Lower lobe of right lung (tissue), 2 donors: ENCODE measurements at places on chromosomes 11 and 22. TPM values are rescaled to one million over a fixed set of nuclear protein-coding genes. Genes with fewer than 3 reads are reported as not detected.

Gene C11orf68
- total RNA-seq = 36.5 TPM

Gene GTSE1
- total RNA-seq = 1.4 TPM

Gene GVQW3
- 3.3 TPM for total RNA-seq

Gene IL17REL
- 0.09 TPM for total RNA-seq

Gene HEPN1
- total RNA-seq = not detected

Gene GALNT18
- 46.4 TPM for total RNA-seq

Gene RELA
- total RNA-seq = 68.9 TPM

Gene KCNQ1
- total RNA-seq = 51.0 TPM

Gene RAB3IL1
- total RNA-seq = 11.4 TPM

Gene SCN3B
- 3.2 TPM for total RNA-seq

Gene KRTAP5-1
- total RNA-seq = not detected

Gene MADD
- 53.7 TPM for total RNA-seq

Gene TMEM191C
- total RNA-seq = 3.5 TPM

Gene LRRC32
- 121 TPM for total RNA-seq

Gene RAG1
- 1.3 TPM for total RNA-seq

Gene PPP2R5B
- total RNA-seq = 23.9 TPM

Gene OR51A4
- total RNA-seq = not detected

Gene PANX2
- 2.5 TPM for total RNA-seq

Gene SESN3
- total RNA-seq = 33.8 TPM

Gene PHLDA2
- total RNA-seq = 7.2 TPM

Gene SPTBN2
- total RNA-seq = 6.4 TPM

Gene CATSPERZ
- not detected for total RNA-seq

Gene OR5AL1
- not detected for total RNA-seq

Gene LINC01488
- total RNA-seq = not detected

Gene RFPL1
- total RNA-seq = not detected

Gene ABCG4
- total RNA-seq = 0.15 TPM

Gene KRTAP5-10
- total RNA-seq = not detected

Gene ACRV1
- not detected for total RNA-seq

Gene NDUFV1
- 143 TPM for total RNA-seq

Gene NPTXR
- 5.1 TPM for total RNA-seq

Gene NRXN2
- 1.7 TPM for total RNA-seq

Gene KIAA0930
- total RNA-seq = 89.2 TPM

Gene DEFB108B
- total RNA-seq = not detected

Gene CRYBB1
- total RNA-seq = 1.4 TPM

Gene OVOL1
- 0.89 TPM for total RNA-seq

Gene WNT11
- total RNA-seq = 9.2 TPM
